ENCODE measurements at places on chromosomes 5 and 9.
A peak's percentile ranks its signal among the peaks of the same experiment; 100 is the strongest.

- DNase-seq = no peak
Observed at GRCh38 chr9:85427772-85428171, 314.0 kb downstream of the AGTPBP1 start.

GRCh38 chr9:115590011-115590410 lies 472.1 kb upstream of the TNC start:
- no peak for DNase-seq

DNA sequence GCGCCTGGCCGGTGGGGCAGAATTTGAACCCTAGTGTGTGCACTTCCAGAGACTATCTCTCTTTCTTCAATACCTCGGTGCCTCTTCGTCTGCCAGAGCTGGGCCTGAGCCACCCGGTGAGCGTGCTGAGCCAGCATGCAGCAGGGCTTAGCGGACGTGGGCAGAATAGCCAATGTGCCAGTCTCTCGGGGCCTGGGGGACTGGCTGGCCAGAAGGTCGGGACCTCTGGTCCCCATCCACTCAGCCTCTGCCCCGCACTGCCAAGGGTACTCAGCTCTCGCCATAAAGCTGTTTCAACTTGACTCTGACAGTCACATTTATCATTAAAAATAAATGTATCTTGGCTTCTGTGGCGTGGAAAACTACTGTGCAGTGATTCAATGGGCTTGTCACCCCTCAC lies 4.2 kb upstream of the FIBCD1 start:
- DNase-seq = no peak

- no peak for DNase-seq
Observed at GRCh38 chr5:59282726-59283125, 610.8 kb downstream of the PDE4D start.

DNA sequence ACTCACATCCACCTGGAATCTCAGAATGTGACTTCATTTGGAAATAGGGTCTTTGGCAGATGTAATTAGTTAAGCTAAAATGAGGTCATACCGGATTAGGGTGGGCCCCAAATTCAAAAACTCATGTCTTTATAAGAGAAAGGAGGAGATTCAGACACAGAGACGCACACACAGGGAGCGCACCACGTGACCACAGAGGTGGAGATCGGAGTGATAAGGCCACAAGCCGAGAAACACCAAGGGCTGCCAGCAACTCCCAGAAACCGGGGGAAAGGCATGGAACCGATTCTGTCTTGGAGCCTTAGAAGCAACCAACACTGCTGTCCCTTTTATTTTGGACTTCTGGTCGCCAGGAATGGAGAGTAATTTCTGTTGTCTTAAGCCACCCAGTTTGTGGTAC lies 31.8 kb upstream of the LMX1B start:
- no peak for DNase-seq

DNA sequence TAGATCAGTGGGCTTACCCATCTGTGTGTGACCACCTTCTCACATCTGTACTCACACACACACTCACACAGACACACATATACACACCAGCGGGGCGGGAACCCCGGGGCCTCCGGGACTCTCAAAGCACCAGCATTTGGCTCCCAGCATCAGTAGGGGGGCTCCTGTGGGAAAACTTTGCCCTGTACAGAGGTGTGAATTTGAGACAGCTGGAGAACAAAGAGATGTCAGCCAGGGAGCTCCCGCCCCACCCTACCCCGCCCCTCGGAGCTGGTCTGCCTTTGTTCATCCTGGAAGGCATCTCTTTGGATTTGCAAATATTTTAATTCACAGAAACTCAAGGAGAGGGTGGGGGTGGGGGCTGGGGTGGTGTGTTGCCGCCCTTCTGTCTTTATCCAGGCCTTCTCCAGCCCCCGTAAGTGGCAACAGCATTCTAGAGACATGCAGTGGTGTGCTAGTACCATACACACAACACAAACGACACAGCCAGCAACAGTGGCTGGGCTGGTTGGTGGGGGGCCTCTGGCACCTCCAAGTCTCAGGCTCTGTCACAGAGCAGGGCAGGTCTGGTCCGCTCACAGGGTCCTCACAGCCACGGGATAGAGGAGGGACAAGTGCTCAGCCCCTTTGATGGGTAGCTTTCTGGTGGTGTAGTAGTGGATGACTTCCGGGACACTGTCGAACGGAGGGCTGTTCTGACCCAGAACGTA lies 15.5 kb upstream of the SLC25A51 start:
- DNase-seq = no peak

DNA sequence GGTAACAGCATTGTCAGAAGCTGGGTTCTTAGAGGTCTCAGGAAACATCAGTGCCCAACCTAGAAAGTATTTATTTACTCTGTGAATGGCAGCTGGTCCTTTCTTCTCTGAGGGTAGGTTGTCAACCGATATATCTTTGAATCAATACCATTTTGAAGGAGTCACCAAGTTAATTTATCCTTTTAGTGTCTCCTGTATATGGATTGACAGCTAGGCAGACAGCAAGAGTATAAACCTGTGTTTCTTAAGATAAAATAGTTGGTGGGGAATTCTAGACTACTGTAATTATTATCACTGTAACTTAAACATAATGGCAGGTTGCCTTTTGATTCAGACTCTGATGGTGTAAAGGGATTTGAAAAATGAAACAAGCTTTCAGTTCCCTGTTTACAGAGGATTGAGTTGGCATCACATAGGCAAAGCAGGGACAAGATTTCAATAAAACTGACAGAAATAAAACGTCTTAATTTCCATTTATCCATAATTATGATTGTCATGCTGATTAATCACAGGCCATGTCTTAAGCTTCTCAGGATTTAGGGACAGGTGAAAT lies 190.8 kb upstream of the HAPLN1 start:
- no peak for DNase-seq

GRCh38 chr5:54186912-54187445 lies 123.4 kb downstream of the ARL15 start:
- DNase-seq = no peak

- no peak for DNase-seq
Observed at GRCh38 chr9:21995666-21996398, 1.2 kb downstream of the CDKN2B-AS1 start.

GRCh38 chr5:57693488-57694305 lies 211.1 kb upstream of the ACTBL2 start:
- DNase-seq = no peak

- no peak for DNase-seq
Observed at GRCh38 chr5:151257731-151258181, 4.8 kb downstream of the GM2A start.

DNA sequence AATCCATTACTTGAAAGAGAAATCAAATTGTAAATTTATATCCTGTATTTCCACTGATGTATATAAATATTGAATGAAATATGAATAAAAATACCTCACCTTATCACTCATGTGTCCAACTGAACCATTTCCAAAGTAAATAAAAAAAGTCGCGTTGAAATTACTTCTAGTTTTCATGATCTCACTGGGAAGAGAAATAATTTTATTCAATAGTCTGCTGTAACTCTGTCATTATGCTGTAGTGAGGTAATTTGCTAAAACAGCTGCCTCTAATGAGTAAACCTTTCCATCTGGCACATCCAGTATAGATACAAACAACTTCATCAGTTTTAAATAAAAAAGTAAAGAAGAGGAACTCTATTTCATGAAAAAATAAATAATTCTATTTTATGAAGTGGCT lies 611.5 kb downstream of the ZNF608 start:
- DNase-seq = no peak

GRCh38 chr5:11640158-11640873 lies 263.9 kb downstream of the CTNND2 start:
- no peak for DNase-seq

- DNase-seq = no peak
Observed at GRCh38 chr5:54651482-54652076, 134.0 kb downstream of the SNX18 start.

- no peak for DNase-seq
Observed at GRCh38 chr9:26231391-26231790, 553.1 kb upstream of the TUSC1 start.

DNA sequence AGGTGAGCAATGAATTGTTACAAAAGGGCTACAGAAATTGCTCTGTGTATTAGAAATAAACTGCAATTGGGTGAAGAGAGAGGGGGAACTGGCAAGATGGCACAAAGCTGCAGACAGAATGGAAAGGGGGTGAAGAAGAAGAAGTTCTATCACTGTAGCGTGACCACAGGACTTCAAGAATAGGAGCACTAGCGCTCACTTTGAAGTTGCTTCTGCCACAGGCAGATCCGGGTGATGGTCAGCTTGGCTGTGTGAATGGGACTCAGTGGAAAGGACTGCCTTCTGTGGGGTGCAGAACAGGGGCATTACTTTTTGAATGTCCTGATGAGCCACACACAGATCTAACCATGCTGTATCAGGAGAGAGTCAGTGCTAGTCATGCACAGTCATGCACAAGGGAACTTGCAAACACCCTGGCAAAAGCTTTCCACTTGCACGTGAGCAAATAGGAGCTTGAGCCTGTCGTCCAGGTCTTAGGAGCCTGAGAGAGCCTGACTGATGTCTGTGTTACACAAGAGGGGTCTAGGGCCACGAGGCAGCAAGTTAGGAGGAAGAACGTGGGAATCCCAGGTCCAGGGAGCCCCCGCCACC lies 16.3 kb downstream of the IL5 start:
- no peak for DNase-seq

- no peak for DNase-seq
Observed at GRCh38 chr5:155025895-155026294, 12.3 kb downstream of the KIF4B start.

GRCh38 chr9:97615439-97616072 lies 17.6 kb downstream of the TSTD2 start:
- DNase-seq = peak; percentile 67

DNA sequence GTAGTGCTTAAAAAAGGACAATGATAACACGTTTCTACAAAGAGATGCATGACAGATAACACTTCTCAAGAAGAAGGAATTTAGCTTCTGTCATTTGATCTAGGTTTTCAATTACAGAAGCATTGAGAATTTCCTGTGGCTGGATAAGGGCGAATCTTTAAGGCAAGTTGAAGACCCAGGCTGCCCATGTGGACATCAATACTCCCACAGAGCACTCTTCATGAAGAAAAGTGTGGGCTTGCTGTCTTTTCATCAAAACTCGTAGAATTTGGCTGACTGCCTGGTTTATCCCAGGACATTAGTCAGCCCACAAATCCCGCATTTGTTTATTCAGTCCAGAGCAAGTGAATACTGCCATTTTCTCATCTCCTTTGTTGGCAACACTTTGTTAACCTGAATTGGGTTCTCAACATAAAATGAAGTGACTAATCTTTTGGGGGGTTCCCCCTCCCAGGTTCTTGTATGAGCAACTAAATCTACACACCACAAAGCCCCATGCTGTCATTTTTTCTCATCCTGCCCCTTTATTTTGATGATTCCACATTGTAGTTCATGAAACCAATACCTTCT lies 43.4 kb upstream of the CDKN2B start:
- peak; percentile 71 for DNase-seq
